B cell (primary cell): ENCODE measurements at places on chromosomes 4 and X.

DNA sequence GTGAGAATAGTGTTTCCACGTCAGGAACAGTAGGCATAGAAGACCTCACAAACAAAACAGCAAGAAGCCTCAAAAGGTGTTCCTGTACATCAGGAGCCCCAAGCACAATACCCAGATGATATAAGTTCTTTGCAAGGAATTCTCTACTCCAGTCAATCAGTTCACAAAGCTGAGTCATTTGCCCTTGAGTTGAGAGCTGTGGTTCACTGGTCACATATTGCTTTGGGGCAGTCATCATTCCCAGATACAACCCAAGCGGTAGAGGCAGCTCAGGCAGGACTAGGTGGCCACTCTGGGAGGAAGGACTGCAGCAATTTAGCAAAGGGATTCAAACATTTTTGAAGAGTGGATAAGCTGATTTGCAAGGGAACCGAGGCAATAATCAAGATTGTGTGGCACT, 551.5 kb upstream of the ZFP42 start:
- no peaks in the 10 kb centered on the region for H3K27me3 ChIP-seq
- H3K4me1 ChIP-seq = no peaks in the 10 kb centered on the region
- H3K27ac ChIP-seq = no peak overlapping the region
- no peak for DNase-seq

GRCh38 chr4:100876546-100876945, 358.7 kb upstream of the EMCN start:
- no peak overlapping the region for H3K27ac ChIP-seq
- H3K4me3 ChIP-seq = no peak overlapping the region
- DNase-seq = no peak
- no peaks in the 10 kb centered on the region for H3K4me1 ChIP-seq
- H3K27me3 ChIP-seq = no peaks in the 10 kb centered on the region

DNA sequence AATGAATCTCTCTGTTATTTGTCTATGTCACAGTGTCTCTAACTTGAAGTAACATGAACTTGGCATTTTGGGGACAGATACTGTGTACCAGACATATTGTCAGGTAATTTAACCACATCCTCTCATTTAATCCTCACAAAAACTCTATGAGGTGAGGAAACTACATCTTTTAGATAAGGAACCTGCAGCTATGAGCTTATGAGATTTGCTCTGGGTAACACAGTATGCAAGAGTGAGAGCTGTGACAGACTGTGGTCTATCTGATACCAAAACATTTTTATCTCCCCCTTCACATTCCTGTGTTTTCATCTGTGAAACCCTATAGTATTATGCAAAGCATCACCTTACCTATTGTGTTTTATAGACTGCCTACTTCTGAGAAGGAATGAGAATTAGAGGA, 58.4 kb upstream of the HS3ST1 start:
- no peak for DNase-seq
- no peak overlapping the region for H3K27ac ChIP-seq
- no peaks in the 10 kb centered on the region for H3K4me1 ChIP-seq
- no peak overlapping the region for H3K4me3 ChIP-seq
- no peaks in the 10 kb centered on the region for H3K27me3 ChIP-seq

DNA sequence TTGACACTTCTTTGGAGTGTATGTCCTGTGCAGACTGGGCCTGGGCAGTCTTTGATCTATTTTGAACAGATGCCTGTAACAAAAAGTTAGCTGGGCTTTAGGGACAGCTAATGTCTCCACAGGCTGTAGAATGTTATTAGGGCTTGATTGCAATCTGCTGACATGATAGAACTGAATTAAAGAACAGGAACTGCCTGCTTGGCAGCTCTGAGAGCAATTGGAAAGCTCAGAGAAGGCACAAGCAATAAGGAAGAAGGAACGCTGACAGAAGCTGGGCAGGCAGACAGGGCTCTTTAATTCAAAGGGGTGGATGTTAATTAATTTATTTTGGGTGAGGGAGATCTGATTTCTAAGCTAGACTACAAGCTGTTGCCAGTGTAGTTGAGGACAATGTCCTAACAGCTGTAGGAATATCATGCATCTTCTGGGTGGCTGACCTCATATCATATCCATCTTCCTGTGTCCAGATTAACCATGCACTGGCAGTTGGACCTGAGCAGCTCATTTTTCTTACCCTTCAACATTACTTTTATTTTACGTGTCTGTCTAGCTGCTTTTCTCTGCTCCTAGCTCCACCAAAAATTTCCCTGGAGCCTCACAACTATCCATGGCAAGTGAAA, 20.7 kb upstream of the GRXCR1 start:
- DNase-seq = no peak
- no peaks in the 10 kb centered on the region for H3K27me3 ChIP-seq
- no peaks in the 10 kb centered on the region for H3K4me1 ChIP-seq
- no peak overlapping the region for H3K27ac ChIP-seq
- H3K36me3 ChIP-seq = no peaks in the 10 kb centered on the region

GRCh38 chr4:107862658-107863057, 37.9 kb downstream of the SGMS2 start:
- H3K27me3 ChIP-seq = no peaks in the 10 kb centered on the region
- no peak overlapping the region for H3K4me3 ChIP-seq
- no peak overlapping the region for H3K27ac ChIP-seq
- no peaks in the 10 kb centered on the region for H3K4me1 ChIP-seq

DNA sequence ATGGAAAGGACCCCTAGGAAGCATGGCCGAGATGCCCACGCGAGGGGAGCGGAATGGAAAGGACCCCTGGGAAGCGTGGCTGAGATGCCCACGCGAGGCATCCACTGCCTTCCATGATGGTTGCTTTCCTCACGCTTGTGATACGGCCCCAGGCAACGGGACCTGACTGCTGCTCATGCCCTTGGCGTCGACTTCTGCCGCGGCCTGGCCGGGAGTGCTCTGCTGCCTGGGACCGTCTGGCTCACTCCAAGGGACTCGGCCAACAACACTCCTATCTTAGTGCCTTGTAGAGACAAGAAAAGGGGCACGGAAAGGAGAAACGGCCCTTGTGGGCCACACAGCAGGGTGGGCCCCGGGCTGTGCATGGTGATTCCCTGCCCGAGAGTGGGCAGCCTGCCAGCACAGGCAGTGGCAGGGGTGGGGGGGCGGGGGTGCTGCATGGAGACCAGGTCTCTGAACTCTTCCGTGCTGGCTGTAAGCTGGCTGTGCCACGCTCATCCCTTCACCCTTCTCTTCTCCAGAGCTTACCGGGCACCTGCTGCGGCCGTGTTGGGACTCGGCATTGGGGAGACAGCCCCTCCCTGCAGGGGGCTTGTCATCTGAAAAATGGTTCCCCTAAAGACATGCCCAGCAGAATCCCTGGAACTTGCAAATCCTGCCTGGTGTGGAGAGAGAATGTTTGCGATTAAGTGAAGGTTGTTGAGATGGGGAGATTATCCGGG, 38.6 kb upstream of the HMX1 start:
- H3K4me1 ChIP-seq = no peaks in the 10 kb centered on the region
- no peak overlapping the region for H3K27ac ChIP-seq
- no peak for DNase-seq
- H3K27me3 ChIP-seq = no peaks in the 10 kb centered on the region
- H3K4me3 ChIP-seq = no peak overlapping the region

DNA sequence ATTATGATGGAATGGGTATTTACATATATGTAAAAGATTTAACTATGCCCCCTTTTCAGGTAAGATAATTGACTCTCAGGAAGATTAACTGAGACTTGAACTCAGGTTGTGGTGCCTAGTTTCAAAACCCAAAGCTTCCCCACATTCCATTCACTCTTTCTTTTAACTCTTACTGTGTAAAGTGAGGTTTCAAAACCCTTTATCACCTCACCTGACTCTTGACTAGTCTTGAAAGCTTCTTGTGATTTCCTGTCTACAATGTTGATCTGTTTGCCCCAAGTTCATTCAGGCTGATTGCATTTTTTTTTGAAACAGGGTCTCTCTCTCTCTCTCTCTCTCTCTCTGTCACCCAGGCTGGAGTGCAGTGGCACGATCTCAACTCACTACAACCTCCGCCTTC, 40.5 kb upstream of the RAPGEF2 start:
- H3K27me3 ChIP-seq = no peaks in the 10 kb centered on the region
- no peaks in the 10 kb centered on the region for H3K36me3 ChIP-seq
- no peaks in the 10 kb centered on the region for H3K4me1 ChIP-seq
- H3K27ac ChIP-seq = no peak overlapping the region
- H3K4me3 ChIP-seq = no peak overlapping the region

- no peak overlapping the region for H3K27ac ChIP-seq
- no peaks in the 10 kb centered on the region for H3K4me1 ChIP-seq
- H3K27me3 ChIP-seq = no peaks in the 10 kb centered on the region
Observed at GRCh38 chrX:96889726-96890125, 6.0 kb downstream of the RPA4 start.

DNA sequence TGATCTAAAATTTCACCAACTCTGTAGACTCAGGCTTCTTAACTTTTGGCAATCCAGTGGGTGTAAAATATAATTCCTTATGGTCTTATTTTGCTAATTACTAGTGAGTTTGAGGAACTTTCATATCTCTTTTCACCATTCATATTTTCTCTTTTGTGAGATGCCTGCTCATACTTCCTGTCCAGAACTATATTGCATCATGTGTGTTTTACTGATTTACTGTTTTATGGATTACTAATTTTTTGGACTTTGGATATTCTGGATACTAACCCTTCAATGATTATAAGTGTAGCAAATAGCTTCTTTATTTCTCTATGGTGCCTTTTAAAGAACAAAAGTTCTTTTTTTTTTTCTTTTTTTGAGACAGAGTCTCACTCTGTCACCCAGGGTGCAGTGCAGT, 20.6 kb downstream of the GSX2 start:
- H3K36me3 ChIP-seq = no peaks in the 10 kb centered on the region
- no peak overlapping the region for H3K27ac ChIP-seq
- DNase-seq = no peak
- no peak overlapping the region for H3K4me3 ChIP-seq

- DNase-seq = no peak
- no peaks in the 10 kb centered on the region for H3K4me1 ChIP-seq
- no peak overlapping the region for H3K4me3 ChIP-seq
- no peaks in the 10 kb centered on the region for H3K27me3 ChIP-seq
- H3K36me3 ChIP-seq = no peaks in the 10 kb centered on the region
Observed at GRCh38 chr4:152572417-152573086, 36.7 kb upstream of the FBXW7 start.

DNA sequence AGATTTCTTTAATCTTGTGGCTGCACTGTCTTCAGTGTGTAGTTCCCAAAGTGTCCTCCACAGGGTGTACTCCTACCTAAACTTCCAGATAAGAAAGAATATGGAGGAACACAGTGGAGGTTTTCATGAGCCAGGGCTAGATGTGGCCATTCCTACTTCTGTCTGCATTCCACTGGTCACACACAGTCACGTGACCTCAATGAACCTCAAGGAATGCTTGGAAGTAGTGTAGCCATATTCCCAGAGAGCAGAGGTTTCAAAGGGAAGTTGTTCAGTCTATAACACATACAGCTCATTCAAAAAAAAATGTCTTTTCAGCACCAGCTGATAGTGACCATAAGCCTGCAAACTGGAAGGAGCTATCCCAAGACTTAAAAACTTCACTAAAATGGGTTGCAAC, 53.6 kb downstream of the ASB9 start:
- H3K4me1 ChIP-seq = no peaks in the 10 kb centered on the region
- peaks cover 3% of the 10 kb centered on the region for H3K27me3 ChIP-seq
- no peak for DNase-seq
- H3K36me3 ChIP-seq = no peaks in the 10 kb centered on the region

DNA sequence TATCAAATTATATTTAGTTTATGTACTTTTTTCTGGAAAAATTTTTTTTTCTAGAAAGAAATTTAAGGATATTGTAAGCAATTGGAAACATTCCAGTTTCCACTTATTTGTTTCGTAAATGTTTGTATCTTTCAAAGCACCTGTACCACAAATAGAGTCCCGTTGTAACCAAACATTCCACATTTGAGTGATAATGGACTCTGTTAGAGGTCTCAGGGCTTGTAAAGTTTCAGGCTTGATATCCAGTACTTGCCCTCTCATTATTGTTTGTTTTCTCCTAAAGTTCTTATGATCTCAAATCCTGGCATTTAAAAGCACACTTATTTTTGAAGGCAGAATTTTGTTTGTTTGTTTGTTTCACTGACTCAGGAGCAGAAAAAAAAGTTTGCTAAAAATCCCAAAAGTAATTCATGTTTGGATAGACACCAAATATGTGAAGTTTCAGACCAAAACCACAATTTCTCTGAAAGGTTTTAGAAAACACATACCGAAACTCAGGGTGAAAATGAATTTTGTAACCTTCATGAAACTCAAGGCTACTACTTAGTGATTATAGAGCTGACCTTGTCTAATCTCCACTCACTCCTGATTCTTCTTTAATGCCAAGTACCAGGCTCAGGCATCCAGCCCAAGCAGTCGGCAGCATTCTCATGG, 5.7 kb upstream of the TMEM192 start:
- H3K4me3 ChIP-seq = no peak overlapping the region
- H3K27ac ChIP-seq = no peak overlapping the region
- peaks cover 3% of the 10 kb centered on the region for H3K27me3 ChIP-seq
- no peak for DNase-seq

GRCh38 chr4:16079046-16079445, 4.8 kb downstream of the PROM1 start:
- no peaks in the 10 kb centered on the region for H3K36me3 ChIP-seq
- H3K27me3 ChIP-seq = peaks cover 46% of the 10 kb centered on the region

GRCh38 chr4:41178372-41179370, 35.7 kb downstream of the APBB2 start:
- H3K4me3 ChIP-seq = no peak overlapping the region
- H3K27ac ChIP-seq = no peak overlapping the region
- H3K4me1 ChIP-seq = no peaks in the 10 kb centered on the region
- no peaks in the 10 kb centered on the region for H3K36me3 ChIP-seq
- H3K27me3 ChIP-seq = no peaks in the 10 kb centered on the region

DNA sequence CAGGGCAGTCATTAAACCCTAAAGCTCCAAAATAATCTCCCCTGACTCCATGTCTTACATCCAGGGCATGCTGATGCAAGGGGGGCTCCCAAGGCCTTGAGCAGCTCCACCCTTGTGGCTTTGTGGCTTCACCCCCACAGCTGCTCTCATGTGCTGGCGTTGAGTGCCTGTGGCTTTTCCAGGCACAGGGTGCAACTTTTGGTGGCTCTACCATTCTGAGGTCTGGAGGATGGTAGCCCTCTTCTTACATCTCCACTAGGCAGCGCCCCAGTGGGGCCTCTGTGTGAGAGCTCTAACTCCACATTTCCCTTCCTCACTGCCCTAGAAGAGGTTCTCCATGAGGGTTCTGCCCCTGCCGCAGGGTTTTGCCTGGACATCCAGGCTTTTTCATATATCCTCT, 35.1 kb downstream of the CFAP299 start:
- no peak for DNase-seq
- H3K4me3 ChIP-seq = no peak overlapping the region
- H3K36me3 ChIP-seq = no peaks in the 10 kb centered on the region
- no peaks in the 10 kb centered on the region for H3K4me1 ChIP-seq
- no peaks in the 10 kb centered on the region for H3K27me3 ChIP-seq
